ENCODE measurements at places on chromosomes 1 and 21.
A peak's percentile ranks its signal among the peaks of the same experiment; 100 is the strongest.

GRCh38 chr1:211145944-211146343 is 12.0 kb upstream of the KCNH1 start:
- DNase-seq, result no peak

DNA sequence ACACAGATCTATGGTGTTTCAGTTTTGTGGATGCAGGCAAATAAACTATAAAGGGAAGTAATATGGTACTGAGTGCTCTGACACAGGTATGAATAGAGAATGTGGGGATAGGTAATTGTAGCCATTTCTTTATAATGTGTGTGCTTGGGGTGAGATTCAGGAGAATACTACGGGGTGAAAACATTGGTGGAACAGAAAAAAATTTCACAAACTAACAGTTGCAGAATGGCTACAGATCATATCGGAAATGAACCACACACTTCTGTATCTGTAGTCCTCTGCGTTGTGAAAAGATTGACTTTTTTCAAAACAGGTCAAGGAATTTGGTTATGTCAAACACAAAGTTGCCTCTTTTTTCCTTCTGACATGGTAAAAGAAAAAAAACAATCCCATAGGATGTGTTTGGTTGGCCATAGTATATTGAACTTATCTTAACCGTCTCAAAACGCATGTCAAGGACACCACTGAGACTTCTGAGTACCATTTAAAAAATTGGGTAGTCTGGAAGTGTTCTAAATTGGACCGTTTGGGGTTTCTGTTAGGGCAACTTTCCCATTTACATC is 1.1 kb upstream of the CDC73 start:
- DNase-seq, result no peak

DNA sequence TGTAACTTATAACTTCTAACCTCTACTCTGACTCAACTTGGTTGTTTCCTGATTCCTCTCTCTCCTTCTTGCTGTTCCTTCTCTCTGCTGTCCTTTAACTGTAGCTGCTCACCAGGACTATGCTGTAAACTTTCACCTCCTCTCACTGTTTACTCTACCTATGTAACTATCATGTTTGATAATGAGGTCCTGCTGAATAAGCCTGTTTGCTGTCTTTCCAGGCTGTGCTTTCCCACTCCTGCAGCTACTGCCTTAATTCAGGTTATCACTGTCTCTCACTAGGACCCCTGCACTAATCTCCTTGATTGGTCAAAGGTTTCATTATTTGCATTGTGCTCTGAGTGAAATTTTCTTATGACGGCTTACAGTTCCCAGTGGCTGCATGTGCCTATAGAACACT is 633.9 kb upstream of the PTBP2 start:
- DNase-seq, result no peak

DNA sequence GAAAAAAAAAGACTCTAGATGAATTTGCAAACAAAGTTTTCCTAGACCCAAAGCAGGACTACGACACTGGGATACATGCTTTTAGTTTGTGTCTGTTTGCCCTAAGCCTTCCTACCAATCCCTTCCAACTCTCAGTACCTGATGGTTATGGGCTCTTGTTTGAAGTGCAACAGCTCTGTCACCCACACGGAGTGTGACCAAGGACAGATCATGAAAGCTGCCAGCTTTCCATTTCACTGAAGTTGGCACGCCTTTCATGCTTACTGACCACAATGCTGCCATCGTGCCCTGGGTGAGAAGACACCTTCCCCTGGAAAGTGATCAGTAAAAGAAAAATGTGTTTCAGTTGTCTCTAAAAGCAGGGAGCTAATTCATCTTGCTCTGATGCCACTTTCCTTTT is 312.5 kb upstream of the PTBP2 start:
- DNase-seq, result no peak

DNA sequence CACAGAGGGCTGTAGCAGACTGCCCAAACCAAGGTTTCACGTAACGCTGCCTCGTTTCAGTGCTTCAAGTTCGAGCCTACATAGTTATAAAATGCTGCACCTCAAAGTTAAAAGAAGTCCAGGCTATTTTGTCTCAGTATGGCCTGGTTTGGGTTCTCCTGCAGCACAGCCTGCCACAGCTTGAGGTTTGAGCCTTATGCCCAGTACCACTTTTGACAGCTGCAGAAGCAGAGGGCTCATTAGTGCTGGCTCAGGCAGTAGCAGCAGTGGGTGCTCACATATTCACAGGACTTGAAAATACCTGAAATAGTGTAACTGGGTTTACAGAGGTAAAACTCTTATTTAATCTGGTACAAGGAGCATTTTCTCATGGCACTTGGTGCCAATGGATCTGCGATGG is 15.3 kb downstream of the SPATA46 start:
- DNase-seq, result no peak

- DNase-seq, result peak; percentile 97
These were observed 23.2 kb downstream of the NENF start for GRCh38 chr1:212455803-212456528.

DNA sequence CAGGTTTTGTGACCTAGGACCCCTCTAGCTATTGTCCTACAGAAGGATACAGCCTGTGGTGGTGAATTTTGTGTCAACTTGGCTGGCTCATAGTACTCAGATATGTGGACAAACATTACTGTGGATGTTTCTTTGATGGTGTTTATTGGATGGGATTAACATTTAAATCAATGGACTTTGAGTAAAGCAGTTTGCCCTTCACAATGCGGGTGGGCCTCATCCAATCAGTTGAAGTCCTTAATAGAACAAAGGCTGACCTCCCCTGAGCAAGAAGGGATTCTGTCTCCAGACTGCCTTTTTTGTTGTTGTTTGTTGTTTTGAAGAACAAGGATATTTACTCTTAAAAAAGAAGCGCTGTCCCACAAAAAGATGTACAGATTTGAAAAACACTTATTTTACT is 210.0 kb upstream of the GREM2 start:
- no peak for DNase-seq

DNA sequence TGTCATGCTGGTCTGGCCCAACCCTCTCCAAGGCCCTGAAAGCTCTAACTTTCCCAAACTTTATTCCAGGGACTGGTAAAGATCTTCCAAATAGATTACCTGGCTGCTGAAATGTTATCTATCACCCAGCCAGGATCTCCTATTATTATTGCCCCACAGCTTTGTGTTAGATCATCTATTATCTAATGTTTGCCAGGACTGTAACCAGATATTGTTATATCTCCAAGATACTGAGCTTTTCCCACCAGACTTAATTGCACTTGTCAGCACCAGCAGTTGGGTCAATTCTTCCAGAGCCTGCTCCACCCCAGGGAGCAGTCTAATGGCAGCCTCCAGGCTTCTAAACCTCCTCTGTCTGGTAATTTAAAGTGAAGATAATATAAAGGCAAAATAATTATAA is 59.1 kb downstream of the PRDX6 start:
- no peak for DNase-seq

GRCh38 chr21:29763674-29764073 is 176.1 kb downstream of the GRIK1 start:
- no peak for DNase-seq

DNA sequence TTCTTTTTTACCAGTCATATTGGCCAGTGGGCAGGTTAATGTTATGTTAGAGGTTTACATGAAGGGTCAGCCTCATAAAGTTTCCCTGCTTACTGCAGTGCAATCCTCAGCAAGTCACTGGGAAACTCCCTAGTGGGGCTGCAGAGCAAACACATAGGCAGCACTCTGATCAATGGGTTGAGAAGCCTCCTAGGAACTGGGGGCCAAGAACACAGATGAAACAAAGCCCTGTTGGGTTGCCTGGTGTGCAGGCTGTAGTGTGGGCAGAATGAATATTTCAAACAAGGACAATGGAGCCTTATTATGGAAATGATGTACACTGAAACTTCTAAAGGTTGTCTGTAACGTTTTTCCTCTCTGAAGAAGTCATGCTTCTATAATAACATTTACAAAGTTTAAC is 431.6 kb upstream of the PTBP2 start:
- DNase-seq, result no peak

GRCh38 chr21:16218682-16219343 is 489.0 kb downstream of the USP25 start:
- no peak for DNase-seq

DNA sequence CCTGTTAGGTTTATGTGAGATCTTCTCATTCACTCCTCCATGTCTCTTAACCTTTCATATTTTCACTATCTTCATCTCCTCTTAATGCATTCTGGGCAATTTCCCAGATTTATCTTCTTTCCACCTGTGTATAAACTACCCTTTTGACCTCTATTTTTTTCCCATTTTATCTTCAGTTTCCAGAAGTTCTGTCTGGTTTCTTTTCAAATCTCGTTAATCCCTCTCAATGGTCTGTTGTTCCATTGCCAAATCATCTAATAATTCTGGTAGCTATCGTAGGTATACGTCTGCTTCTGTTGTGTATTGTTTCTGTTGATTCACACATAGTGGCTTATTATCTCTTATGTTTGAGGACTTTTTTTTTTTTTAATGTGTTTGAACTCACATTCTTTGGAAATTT is 25.7 kb upstream of the HYI start:
- DNase-seq, result no peak

DNA sequence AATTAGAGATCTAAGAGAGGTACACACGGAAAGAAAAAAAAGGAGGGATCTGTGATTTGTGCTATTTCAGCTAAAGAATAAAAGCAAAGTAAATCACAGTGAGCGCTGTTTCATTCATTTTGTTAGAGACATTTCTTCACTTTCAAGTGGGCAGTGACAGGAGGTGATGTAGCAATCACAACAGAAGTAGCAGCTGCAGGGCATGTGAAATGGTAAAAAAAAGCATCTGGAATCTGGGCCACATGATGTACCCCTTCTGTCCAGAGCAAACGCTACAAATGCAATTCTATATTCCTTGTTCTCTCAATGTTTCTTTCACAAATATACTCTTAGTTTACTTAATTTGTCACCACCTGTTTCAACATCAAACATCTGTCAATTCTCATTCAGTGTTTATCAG is 786.5 kb downstream of the LRRIQ3 start:
- no peak for DNase-seq

Measured in amygdala (tissue), 56 donors.